ENCODE measurements at places on chromosomes 3 and 15. TPM values are rescaled to one million over a fixed set of nuclear protein-coding genes. Genes with fewer than 3 reads are reported as not detected.

Gene SENP2
- 13.7 TPM for total RNA-seq

- no peaks in the 10 kb centered on the region for H3K36me3 ChIP-seq
- peak; percentile 75 for DNase-seq
- H3K4me1 ChIP-seq: peaks cover 7% of the 10 kb centered on the region
Measured at GRCh38 chr3:187741403-187742350, 3.6 kb downstream of the BCL6 start.

DNA sequence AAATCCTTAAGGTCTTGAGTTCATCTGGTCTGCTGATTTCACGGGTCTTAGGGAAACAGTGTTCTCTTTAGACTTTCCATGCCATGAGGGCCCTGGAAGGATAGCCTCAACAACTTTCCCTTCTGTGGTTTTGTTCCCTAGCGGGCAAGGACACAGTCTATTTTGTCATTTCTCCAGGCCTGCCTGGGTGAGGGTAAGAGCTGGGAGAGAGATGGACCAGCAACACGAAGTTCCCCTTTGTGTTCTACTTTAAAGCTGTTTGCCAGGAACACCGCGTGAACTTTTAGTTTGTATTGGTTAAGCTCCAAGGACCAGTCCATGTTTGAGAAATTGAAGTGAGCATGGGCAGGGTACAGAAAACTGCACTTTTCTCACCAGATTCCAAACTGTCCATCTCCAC is 20.9 kb downstream of the ST3GAL6 start:
- H3K36me3 ChIP-seq: no peaks in the 10 kb centered on the region
- no peak overlapping the region for H3K27ac ChIP-seq
- no peak for DNase-seq

DNA sequence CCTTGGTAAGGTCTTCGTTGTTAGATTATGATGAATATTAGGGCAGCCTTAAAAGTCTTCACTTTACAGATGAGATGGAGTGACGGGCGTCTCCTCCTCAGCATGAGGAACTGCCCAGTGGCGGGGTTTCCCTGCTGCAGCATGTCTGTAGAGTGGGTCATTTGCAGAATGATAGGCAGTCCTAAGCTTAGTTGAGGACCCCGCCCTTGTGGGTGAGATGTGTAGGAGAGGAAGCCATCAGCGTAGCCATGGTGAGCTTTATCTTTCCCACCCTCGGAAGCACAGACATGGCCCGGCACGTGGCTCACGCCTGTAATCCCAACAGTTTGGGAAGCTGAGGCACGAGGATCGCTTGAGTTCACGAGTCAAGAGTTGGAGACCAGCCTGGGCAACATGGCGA is 877 bp downstream of the NIT2 start:
- H3K36me3 ChIP-seq: peaks cover 9% of the 10 kb centered on the region
- no peak overlapping the region for H3K27ac ChIP-seq
- no peaks in the 10 kb centered on the region for H3K4me1 ChIP-seq

Gene SNTN
- total RNA-seq: not detected

Gene SLC9A9
- 0.71 TPM for total RNA-seq

Gene CGNL1
- 21.3 TPM for total RNA-seq

Gene SMAD6
- total RNA-seq: 13.1 TPM

DNA sequence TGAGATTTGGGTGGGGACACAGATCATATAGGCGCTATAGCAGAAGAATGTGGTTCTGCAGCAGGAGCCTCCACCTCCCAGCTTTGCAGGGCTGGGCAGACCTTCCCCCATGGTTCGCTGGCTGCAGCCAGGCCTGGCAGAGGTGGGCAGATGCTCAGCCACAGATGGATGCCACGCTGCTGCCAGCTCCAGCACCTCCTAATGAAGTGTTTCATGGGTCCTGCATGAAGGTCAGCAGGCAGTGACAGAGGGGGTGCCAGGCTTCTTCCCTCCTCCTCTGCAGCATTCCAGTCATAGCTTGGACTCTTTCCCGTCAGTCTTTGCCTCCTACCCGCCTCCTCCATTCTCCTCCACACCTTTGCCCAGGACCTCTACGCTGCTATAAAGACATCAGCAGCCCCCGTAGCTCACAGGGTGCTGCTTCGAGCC is 85.9 kb downstream of the SLCO3A1 start:
- no peak for DNase-seq
- H3K27me3 ChIP-seq: no peaks in the 10 kb centered on the region
- peaks cover 10% of the 10 kb centered on the region for H3K4me1 ChIP-seq
- H3K27ac ChIP-seq: no peak overlapping the region
- H3K4me3 ChIP-seq: no peak overlapping the region

GRCh38 chr15:100502651-100503050 is 26.1 kb downstream of the CERS3 start:
- H3K36me3 ChIP-seq: no peaks in the 10 kb centered on the region
- H3K27me3 ChIP-seq: no peaks in the 10 kb centered on the region
- peak; percentile 9 for DNase-seq
- no peak overlapping the region for H3K27ac ChIP-seq
- H3K4me1 ChIP-seq: no peaks in the 10 kb centered on the region

DNA sequence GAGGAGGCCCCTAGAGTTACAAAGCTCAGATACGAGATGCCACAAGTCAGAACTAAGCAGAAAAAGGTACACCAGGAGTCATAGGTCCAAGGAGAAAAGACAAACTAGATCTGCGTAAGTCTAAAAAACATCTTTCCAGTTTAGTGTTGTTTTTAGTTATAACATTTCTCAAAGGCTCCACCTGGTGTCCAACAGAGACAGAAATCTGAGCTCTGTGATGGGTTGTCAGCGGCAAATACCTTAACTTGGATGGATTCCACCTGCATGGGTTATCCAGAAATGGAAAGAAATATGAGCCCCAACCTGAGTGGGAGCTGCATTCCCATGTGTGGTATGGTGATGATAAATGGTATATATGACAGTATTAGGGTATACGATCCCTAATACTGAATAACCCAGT is 238.6 kb upstream of the CHRM5 start:
- no peak overlapping the region for H3K4me3 ChIP-seq
- no peak overlapping the region for H3K27ac ChIP-seq
- no peaks in the 10 kb centered on the region for H3K4me1 ChIP-seq
- DNase-seq: no peak
- no peaks in the 10 kb centered on the region for H3K27me3 ChIP-seq
- no peaks in the 10 kb centered on the region for H3K36me3 ChIP-seq

- H3K36me3 ChIP-seq: no peaks in the 10 kb centered on the region
- no peaks in the 10 kb centered on the region for H3K4me1 ChIP-seq
- DNase-seq: peak; percentile 48
- no peak overlapping the region for H3K4me3 ChIP-seq
- H3K27ac ChIP-seq: no peak overlapping the region
Measured at GRCh38 chr3:127690823-127691452, 18.2 kb downstream of the ABTB1 start.

Gene SSR3
- total RNA-seq: 251 TPM

GRCh38 chr15:74191798-74192197 is 10.8 kb downstream of the STRA6 start:
- no peaks in the 10 kb centered on the region for H3K27me3 ChIP-seq
- no peak overlapping the region for H3K4me3 ChIP-seq
- H3K27ac ChIP-seq: no peak overlapping the region
- DNase-seq: no peak
- no peaks in the 10 kb centered on the region for H3K4me1 ChIP-seq
- no peaks in the 10 kb centered on the region for H3K36me3 ChIP-seq

Gene SLC12A1
- total RNA-seq: not detected

GRCh38 chr3:108037770-108038169 is 53.1 kb downstream of the CD47 start:
- H3K4me1 ChIP-seq: no peaks in the 10 kb centered on the region
- no peak overlapping the region for H3K27ac ChIP-seq
- DNase-seq: no peak
- no peaks in the 10 kb centered on the region for H3K27me3 ChIP-seq
- H3K36me3 ChIP-seq: no peaks in the 10 kb centered on the region

- no peaks in the 10 kb centered on the region for H3K36me3 ChIP-seq
- DNase-seq: no peak
- H3K4me3 ChIP-seq: no peak overlapping the region
- peaks cover 6% of the 10 kb centered on the region for H3K4me1 ChIP-seq
Measured at GRCh38 chr3:51963951-51964451, 3.3 kb downstream of the PCBP4 start.

Gene ETV5
- total RNA-seq: 19.2 TPM

- no peaks in the 10 kb centered on the region for H3K36me3 ChIP-seq
- no peak overlapping the region for H3K4me3 ChIP-seq
- H3K27me3 ChIP-seq: no peaks in the 10 kb centered on the region
Measured at GRCh38 chr15:52114261-52115055, 1.9 kb upstream of the BCL2L10 start.

GRCh38 chr3:52144796-52145735 is 9.2 kb downstream of the POC1A start:
- no peak overlapping the region for H3K4me3 ChIP-seq
- H3K27ac ChIP-seq: no peak overlapping the region
- H3K36me3 ChIP-seq: no peaks in the 10 kb centered on the region
- no peak for DNase-seq
- no peaks in the 10 kb centered on the region for H3K4me1 ChIP-seq

Gene SERPINI2
- total RNA-seq: 375 TPM

DNA sequence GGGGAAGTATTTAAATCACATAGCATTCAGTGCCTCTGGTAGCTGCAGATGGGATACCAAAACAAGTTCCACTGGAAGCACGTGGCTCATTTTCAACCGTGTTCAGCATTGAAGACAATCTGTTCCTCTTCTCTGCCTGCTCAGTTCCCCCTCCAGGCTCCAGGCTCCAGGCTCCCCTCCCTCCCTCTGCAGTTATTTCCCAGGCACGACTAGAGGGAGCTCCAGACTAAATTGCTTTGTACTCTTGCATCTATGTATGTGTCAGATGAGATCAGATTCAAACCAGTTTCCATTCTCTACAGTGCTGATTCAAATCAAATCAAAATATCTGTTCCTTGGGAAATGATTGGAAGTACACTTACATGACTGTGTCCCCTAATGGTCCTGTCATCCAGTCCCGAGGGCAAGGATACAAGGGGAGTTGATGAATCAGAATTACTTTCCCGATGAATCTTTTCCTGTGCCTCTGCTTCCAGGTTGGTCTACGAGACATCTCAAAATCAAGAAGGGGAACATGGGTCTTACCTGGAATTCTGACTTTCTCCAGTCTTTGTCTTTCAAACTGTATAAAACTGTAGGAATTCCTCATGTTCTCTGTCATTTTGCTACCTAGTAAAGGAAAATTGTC is 600.5 kb downstream of the EDEM1 start:
- no peaks in the 10 kb centered on the region for H3K36me3 ChIP-seq
- H3K4me1 ChIP-seq: no peaks in the 10 kb centered on the region
- H3K4me3 ChIP-seq: no peak overlapping the region
- DNase-seq: peak; percentile 11

DNA sequence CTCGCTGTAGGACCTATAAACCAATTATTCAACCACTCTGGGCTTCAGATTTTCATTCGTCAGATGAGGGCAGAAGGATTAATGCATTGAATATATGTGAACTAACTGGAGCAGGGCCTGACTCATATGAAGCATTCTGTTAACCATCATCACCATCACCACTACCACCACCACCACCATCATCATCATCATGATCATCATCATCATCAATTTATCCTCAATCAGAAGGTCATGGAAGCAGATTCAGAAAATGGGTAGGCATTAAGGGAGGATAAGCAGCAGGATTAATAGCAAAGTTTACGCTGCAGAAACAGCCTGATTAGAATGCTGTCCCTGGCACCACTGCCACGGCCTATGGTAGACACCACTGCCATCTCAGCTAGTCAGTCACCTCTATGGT is 407.5 kb upstream of the THBS1 start:
- H3K27ac ChIP-seq: peak overlapping the region; percentile 7
- H3K4me3 ChIP-seq: no peak overlapping the region
- H3K27me3 ChIP-seq: no peaks in the 10 kb centered on the region
- no peak for DNase-seq
- H3K4me1 ChIP-seq: no peaks in the 10 kb centered on the region
- no peaks in the 10 kb centered on the region for H3K36me3 ChIP-seq

DNA sequence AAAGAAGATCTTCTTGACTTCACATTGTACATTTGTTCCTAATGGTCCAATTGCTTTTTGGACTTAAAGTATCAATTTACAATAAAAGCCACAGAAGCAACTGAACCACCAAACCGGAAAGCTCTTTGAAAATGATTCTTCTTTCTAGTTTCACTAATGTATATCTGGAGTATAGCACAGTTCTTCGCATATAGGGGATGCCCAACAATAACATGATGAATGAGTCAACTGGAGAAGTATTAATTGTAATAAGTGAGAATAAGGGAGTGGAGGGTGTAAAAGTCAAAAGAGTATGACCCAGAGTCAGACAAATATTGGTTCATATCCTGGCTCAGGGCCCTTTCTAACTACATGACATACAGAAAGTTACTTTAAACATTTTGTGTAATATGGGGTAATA is 425.2 kb downstream of the ZBTB20 start:
- DNase-seq: no peak
- H3K36me3 ChIP-seq: no peaks in the 10 kb centered on the region
- peaks cover 31% of the 10 kb centered on the region for H3K4me1 ChIP-seq
- H3K27me3 ChIP-seq: no peaks in the 10 kb centered on the region

DNA sequence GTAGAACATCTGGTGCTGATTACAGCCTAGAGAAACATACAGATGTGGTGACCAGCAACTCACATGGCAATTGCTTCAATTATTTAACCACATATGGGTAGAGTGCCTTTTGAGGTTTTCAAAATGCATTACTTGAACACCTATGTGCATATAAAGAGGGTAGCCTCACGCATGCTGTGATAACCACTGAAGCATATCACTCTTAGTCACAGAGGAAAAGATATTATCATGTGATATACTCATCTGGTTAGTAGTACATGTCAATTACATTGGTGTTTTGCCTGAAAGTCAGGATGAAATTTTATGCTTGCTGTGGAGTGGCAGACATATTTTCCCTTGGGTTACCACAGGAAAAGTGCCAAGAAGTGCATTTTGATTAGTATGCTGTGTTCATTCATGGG is 459.3 kb upstream of the AGTR1 start:
- DNase-seq: no peak
- H3K27me3 ChIP-seq: no peaks in the 10 kb centered on the region
- no peak overlapping the region for H3K27ac ChIP-seq
- H3K36me3 ChIP-seq: no peaks in the 10 kb centered on the region

Gene CLRN1
- total RNA-seq: not detected

Gene EXD1
- total RNA-seq: not detected

- H3K27me3 ChIP-seq: no peaks in the 10 kb centered on the region
- H3K27ac ChIP-seq: no peak overlapping the region
- no peak for DNase-seq
- no peaks in the 10 kb centered on the region for H3K4me1 ChIP-seq
- no peak overlapping the region for H3K4me3 ChIP-seq
- no peaks in the 10 kb centered on the region for H3K36me3 ChIP-seq
Measured at GRCh38 chr3:103048068-103048722, 613.4 kb downstream of the ZPLD1 start.

Gene RBM15B
- total RNA-seq: 18.6 TPM

DNA sequence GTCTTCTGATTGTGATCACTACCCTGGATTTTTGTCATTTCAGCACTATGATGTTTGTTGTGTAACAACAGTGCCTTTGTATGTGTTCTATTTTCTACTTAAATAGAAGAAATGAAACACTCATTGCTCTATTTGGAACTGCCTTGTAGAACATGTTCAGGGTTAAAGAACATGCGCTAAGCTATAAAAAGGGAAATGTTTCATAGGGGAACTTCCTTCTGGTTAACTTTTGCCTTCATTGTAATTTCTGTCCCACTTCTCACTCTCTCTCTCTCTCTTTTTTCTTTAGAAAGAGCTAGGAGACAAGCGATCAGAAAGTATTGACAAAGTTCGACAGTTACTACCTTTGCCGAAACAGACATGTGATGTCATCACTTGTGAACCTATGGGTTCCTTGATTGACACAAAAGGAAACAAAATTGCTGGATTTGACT is at the start of gene P2RY12:
Gene P2RY12 (minus strand): TSS at position 13 of the 434 bp plus-strand sequence. CDS start 45,908 bp downstream, outside the sequence.
- H3K27ac ChIP-seq: no peak within 1 kb of the TSS
- no peaks in the 10 kb centered on the region for H3K4me1 ChIP-seq
- no peaks in the 10 kb centered on the region for H3K36me3 ChIP-seq
- no peak for DNase-seq

GRCh38 chr3:4416961-4417360 is 50.1 kb downstream of the SUMF1 start:
- H3K27me3 ChIP-seq: no peaks in the 10 kb centered on the region
- H3K4me1 ChIP-seq: no peaks in the 10 kb centered on the region
- H3K36me3 ChIP-seq: no peaks in the 10 kb centered on the region
